ENCODE measurements at places on chromosomes 6 and 20.

DNA sequence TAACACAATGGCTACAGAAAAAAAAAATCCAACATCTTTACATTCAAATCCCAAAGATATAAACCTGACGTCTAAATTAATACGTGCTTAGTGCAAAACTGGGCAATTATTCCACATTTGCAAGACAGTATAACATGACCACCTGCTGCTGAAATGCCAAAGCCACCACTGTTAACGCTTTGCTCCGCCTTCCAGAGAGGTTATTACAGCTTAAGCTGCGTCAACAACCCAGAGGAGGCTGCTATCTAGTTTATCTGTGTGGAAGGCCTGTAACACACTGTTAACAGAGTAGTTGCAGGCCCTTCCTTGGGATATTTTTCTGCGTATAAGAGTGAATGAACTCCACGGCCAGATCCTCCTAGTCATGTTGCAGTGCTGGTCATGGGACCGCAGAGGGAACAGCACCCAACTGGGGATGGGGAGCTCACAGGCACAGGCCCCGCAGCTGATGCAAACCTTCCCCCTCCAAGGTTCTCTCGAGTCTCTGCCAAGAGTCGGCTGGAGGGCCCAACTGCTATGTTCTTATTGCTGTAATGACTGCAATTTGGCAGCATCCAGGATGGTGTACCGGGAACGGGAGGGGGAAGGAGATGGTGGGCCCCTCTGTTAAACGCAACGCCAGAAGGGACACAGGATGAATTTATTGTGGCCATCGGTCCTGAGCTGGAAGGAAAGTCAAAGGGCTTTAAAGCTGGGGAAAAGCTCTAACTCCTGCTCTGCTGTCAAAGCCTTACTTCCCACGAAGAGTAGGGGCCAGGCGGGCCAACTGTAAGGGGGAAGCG lies 993 bp upstream of the NCOA7 start:
- DNase-seq, result no peak

DNA sequence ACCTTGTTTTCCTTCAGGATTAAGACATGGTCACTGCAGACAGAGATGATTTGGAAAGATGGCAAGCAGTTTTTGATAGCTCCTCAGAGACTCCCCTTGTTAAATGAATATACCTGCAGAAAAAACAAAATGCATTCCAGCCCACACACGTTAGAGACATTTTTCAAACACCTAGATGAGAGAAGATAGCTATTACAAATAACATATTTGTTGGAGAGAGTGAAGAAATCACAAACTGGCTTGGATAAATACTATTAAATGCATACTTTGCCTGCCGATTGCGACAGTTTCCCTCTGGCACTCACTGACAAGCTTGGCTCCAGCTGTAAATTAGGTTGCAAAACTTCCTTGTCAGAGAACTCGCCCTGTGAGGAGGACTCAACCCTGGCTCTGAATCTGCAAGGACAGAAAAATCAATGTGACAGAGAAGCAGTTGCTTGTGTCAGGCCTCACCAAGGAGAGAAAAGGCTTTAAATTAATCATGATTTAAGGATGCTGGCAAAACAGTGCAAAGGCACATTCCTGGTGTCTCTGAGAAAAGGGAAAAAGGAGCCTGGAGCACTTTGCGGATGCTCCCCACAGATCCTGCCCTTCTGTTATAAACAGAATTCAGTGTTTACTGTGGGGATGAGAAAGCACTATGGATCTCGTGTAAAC lies 423.7 kb upstream of the MARCKS start:
- no peak for DNase-seq

GRCh38 chr6:95935736-95936135 lies 80.0 kb upstream of the FUT9 start:
- no peak for DNase-seq

GRCh38 chr6:33375143-33375671 lies 16.4 kb upstream of the KIFC1 start:
- no peak for DNase-seq

DNA sequence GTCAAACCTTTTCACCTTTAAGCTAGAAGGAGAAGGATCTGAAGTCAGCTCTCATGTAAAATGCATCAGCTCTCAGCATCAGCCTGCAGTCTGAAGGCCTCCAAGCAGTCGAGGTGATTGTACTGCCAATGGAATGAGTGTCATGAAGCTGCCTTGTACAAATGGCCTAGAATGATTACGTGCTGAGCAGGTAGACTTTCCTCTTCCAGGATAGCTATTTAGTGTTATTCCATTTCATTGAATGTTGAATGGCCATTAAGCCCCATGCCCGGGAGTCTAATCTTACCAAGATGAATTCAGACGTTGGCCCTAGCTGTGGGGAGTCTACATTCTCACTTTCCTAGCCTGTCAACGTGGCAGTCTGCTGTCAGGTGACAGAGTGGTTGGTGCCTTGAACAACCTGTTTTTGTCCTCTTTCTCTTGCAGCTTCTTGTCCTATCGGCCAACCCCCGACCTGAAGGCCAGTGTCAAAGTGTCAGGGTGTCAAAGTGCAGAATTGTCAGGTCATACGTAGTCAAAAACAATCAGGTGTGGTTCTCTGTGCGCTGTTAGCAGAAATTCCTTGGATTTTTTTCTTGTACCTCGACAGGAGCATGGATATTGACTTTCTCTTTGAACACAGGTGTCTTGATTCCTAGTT lies 95.2 kb upstream of the TIAM2 start:
- no peak for DNase-seq
